Naive thymus-derived CD8-positive, alpha-beta T cell (primary cell): ENCODE measurements at places on chromosomes 12 and 14. TPM values are rescaled to one million over a fixed set of nuclear protein-coding genes. Genes with fewer than 3 reads are reported as not detected.

The SLCO1A2 gene
- 0.34 TPM for total RNA-seq

The KRT77 gene
- not detected for total RNA-seq

The SETD1B gene
- 93.8 TPM for total RNA-seq

The IKBIP gene
- total RNA-seq: 9.9 TPM
